ENCODE measurements at places on chromosomes 5 and 9.

DNA sequence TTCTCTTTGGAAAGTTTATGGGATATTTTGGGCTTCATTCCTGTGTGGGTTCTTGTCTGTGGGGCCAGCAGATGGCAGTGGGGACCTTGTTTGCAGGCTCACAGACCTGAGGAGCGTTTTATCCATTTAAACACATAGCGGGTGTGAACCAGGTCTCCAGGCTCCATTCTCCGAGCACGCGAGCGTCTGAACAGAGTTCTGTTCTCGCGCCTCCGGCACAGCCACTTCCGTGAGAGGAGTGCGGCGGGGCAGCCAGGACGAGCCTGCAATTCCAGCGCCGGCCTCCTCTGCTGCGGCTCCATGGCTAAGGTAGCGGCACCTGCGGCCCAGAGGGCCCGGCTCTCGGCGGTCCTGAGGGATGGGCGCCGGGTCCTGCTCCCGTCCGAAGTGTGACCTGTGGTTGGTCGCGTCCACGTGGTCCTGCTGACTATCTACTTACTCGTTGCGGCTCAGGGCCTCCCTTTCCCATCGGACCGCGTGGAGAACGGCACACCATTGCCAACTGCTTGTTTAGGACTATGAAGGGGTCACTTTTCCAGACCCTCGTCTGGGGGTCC, 7.3 kb downstream of the NRARP start:
- DNase-seq: peak; percentile 20

GRCh38 chr5:171308453-171309275, at the start of gene TLX3:
Gene TLX3 (plus strand): TSS chr5:171309248. CDS start chr5:171309366, 118 bp downstream.
- peak; percentile 25 for DNase-seq

DNA sequence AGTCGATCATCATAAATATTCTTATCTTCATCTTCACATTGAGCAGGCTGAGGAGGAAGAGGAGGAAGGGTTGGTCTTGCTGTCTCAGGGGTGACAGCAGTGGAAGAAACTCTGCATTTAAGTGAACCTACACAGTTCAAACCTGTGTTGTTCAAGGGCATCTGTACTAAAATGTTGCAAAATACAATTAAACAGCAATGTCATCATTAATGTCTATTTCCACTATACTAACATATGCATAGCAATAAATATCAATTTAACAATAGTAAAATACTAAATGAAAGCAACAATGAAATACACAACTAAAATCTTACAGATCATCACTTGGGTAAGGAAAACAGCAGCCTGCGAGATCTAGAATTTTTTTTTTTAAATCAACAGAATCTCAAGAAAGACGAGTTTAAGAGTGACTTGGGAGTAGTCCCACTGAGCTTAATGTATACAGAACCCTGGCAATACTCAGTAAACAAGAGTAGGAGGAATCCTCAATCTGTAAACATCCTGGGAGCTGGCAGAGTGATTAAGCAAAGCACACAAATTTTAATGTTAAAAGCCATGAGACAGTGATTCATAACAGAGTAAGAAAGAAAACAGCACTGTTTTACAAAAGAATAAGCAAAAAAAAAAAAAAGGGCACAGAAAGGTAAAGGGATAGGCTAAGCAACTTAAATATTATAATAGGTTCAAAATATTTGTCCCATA, 10.0 kb downstream of the HOMER1 start:
- no peak for DNase-seq

GRCh38 chr5:179309751-179310320, 35.4 kb downstream of the ADAMTS2 start:
- DNase-seq: no peak

- no peak for DNase-seq
These were observed 15.1 kb downstream of the RASGEF1C start for GRCh38 chr5:180193749-180194375.

DNA sequence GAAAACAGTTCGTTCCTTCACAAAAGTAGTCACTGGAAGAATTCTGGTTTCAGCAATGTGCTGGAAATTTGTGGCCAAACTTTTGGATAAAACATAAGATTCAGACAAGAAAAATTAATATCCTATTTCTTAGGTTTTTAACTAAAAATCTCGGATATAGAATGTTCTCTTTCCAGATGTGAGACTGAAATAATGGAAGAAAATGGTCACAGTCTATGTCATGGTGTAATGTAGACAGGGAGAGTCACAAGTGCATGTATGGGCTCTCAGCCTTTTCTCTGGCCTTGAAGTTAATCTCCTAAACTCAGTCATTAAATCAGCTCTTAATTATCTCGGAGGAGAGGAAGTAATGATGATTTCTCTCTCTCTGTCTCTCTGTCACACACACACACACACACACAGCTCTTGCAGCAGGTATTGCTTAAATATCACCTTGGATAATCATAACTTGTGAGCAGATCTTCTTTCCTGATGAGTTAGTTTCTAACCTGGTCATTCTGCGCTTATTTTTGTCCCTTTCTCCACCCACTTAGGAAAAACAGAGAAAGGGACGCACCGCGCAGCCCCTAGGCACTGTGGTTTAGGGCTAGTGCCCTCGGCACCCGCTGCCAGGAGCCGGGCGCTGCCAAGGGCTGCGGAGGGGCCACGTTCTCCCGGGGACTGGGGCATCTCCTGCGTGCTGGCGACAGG, 672 bp upstream of the ITGA2 start:
- no peak for DNase-seq

- DNase-seq: peak; percentile 34
These were observed 37.4 kb downstream of the CPEB4 start for GRCh38 chr5:173925449-173926071.

DNA sequence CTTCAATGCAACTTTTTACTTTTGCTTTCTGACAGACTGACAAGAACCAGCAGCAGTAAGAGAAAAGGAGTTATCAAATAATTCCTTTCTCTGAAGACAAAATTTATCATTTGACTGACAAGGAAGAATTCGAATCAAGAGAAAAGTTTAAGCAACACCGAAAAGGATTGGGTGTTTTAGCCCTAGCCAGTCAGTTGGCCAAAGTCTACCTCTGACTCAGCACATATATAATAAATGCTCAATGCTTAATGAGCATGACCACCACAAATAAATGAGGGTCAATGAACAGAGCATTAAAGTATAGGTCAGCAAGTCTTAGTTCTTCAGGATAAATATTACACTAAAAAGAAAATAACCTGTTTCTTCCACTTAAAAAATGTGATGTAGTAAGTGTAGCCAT, 1603.5 kb upstream of the C9orf72 start:
- no peak for DNase-seq

- DNase-seq: no peak
These were observed 226.2 kb upstream of the KLF4 start for GRCh38 chr9:107715740-107716139.

- no peak for DNase-seq
These were observed 103.2 kb downstream of the WNK2 start for GRCh38 chr9:93287189-93287552.

DNA sequence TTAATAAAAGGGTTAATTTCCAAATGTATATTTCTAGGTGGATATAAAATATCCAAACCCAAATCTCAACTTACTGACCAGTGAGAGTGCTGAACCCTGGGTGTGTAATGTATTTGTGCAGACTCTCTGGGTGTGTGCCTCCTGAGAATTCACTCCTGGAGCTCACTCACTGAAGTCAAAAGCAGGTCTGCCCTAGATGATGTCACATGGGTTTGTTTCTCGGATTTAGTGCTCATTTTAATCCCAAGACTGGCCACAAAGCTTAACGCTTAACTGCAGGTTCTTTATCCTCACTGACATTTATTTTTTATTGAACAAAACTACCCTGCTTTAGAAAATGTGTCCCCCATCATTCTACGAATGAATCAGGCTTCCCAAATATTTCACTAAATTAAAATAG, 179.4 kb downstream of the PPP2R2B start:
- no peak for DNase-seq

GRCh38 chr5:94463739-94464138, 154.7 kb downstream of the KIAA0825 start:
- no peak for DNase-seq

- no peak for DNase-seq
These were observed 535.5 kb upstream of the GRIN3A start for GRCh38 chr9:102273952-102274351.

DNA sequence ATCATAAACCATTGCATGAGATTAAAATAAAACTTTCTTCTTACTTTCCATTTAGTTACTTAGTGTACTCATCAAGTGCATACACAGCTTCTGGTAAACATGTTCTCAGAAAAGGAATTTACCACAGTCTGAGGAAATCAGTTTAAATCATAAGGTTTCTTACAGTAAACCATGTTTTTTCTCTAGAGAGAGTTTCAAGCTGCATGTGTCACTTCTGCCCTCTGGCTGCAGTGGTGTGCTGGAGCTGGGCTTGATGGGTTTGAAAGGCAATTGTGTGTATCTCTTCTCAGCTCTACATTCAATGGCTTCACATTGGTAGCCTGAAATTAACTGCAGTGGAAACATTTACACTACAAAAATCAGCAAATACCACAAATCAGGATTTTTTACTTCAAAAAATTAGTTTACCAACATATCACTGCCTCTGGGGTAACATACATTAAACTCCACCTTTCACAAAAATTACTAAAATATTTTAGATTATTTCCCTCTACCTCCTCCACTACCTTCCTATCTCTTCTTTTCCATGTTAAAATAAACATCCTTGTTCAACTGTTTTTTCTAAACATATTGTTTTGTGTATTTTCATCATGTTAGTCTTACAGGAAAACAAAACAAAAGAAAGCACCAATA, 414.3 kb downstream of the ANXA1 start:
- peak; percentile 8 for DNase-seq

GRCh38 chr5:39013938-39014337, 60.3 kb downstream of the RICTOR start:
- no peak for DNase-seq

- DNase-seq: no peak
These were observed 11.4 kb downstream of the GRHPR start for GRCh38 chr9:37433867-37434371.

GRCh38 chr9:106875529-106875928, 12.6 kb downstream of the ZNF462 start:
- no peak for DNase-seq

GRCh38 chr9:110891760-110892159, 146.5 kb downstream of the LPAR1 start:
- no peak for DNase-seq

DNA sequence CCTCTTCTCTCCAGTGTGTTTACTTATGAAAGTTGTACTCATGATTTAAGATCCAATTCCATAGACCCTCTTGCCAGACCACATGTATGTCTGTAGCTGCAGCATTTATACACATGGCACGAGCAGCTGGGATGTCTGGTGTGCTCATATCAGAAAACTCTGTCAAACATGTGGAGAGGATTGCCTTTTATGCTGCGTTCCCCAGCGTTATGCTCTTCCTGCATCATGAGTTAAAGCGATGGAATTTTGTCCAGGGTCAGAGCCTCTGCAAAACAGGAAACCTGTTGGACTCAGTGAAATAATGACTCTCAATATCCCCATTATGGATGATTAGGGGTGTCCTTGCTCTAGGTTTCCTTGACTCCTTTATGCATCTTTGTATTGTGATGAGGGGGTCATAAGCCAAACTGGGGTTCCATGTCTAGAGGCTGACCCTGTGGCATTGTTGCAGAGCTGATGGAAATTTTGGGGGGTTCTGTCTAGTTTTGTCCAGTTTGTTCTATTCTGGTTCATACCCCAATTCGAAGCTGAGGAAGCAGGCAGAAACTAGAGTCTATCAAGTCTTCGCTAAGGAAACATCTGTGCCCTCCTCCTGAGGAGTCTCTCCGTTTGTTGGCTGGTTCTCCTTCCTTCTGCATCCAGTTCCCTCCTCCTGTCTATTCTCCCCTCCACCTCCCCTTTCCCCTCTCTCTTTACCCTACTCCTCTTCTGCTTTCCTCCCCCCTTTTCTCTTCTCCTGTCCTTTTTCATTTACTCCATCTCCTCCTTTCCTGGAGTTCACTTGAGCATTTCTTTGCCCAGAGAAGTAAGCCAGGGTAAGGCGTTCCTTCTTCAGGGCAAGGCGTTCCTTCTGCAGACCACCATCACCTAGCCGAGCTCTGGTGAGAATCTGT, 252.8 kb downstream of the MAST4 start:
- DNase-seq: no peak

GRCh38 chr9:94645901-94646300, 6.6 kb upstream of the FBP1 start:
- peak; percentile 50 for DNase-seq

- DNase-seq: peak; percentile 35
These were observed 405.4 kb upstream of the ACTBL2 start for GRCh38 chr5:57887851-57888621.

DNA sequence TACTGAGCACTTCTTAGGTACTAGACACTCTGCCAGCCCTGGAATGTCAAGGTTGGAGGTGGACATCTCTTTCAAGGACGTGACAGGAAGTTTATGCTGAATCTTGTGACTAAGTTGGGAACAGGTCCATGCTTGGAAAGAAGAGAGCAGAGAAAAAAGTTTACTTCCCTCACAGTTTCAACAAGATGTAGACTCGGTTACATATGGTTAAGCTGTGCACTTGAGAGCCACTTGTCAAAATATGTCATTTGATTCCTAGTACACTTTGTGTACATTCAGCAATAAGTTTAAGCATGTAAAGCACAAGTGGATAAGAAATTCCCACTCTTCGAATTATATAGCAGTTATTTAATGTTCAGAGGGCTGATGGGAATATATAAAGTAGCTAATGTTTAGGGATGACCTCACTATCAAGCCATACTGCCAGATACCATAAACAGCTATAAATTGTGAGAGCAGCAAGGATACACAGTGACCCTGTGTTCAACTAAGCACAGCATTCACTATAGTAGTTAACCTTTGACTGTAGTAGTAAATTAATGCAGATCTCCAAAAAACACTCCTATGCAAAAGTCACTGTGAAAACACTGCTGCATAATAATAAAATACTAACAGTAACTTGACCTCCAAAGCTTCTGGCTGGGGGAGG, 1944.6 kb upstream of the WWC1 start:
- peak; percentile 3 for DNase-seq

DNA sequence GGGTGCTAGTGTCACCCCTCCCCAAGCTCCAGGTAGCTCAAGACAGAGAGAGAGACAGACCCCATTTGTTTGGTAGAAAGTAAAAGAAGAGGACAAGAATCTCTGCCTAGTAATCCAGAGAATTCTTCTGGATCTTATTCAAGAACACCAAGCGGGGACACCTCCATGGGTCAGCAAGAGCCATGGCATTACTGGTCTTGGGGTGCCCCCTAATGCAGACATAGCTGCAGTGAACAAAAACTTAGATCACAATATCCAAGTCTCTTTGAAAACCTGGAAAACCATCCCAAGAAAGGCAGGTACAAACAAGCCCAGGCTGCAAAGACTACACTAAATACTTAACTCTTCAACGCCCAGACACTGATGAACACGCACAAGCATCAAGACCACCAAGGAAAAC, 29.9 kb upstream of the PDE4D start:
- DNase-seq: no peak

DNA sequence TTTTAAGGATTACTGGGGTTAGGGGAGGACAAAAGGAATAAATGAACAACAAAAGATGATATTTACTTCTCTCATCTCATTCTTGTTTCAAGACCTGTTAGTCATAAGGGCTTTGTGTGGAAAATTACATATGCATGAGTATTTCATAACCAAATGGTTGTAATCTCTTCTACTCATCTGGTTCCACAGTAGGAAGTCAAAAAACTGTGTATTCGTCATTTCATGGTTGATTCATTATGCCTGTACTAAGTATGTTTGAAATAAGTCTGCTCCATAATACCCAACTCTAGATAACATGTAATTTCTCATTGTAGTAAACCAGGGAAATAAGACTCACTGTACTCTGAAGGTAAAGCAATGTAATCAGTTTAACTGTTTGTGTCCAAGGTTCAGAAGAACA, 212.9 kb downstream of the ARRDC3 start:
- no peak for DNase-seq

- DNase-seq: no peak
These were observed 108.3 kb upstream of the KIF2A start for GRCh38 chr5:62197697-62198096.

GRCh38 chr9:123716339-123716945, 213.5 kb downstream of the DENND1A start:
- DNase-seq: peak; percentile 10

GRCh38 chr9:70479880-70480291, 65.4 kb upstream of the KLF9 start:
- DNase-seq: peak; percentile 16

Data from nephron progenitor cell (in vitro differentiated cells).